IMR-90 (cell line): ENCODE measurements at places on chromosomes 1 and 21.

DNA sequence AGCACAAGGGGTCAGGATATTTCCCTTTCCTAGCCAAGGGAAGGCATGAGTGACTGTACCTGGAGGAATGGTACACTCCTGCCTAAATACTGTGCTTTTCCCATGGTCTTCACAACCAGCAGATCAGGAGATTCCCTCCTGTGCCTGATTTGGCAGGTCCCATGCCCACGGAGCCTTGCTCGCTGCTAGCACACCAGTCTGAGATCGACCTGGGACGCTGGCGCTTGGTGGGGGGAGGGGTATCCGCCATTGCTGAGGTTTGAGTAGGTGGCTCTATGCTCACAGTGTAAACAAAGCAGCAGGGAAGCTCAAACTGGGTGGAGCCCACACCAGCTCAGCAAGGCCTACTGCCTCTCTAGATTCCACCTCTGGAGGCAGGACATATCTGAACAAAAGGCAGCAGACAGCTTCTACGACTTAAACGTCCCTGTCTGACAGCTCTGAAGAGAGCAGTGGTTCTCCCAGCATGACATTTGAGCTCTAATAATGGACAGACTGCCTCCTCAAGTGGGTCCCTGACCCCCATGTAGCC lies 486.0 kb upstream of the CHRM3 start:
- DNase-seq: no peak

GRCh38 chr1:85049735-85050166 lies 1.5 kb upstream of the MCOLN3 start:
- DNase-seq: no peak

- DNase-seq: no peak
These were observed 498.9 kb downstream of the ADGRL2 start for GRCh38 chr1:82299656-82300055.

GRCh38 chr21:21230672-21231071 lies 232.5 kb downstream of the NCAM2 start:
- peak; percentile 24 for DNase-seq

- DNase-seq: no peak
These were observed 85.5 kb downstream of the CAMK2N1 start for GRCh38 chr1:20400341-20401177.

- DNase-seq: no peak
These were observed 50.9 kb downstream of the SLAMF6 start for GRCh38 chr1:160472112-160472511.

DNA sequence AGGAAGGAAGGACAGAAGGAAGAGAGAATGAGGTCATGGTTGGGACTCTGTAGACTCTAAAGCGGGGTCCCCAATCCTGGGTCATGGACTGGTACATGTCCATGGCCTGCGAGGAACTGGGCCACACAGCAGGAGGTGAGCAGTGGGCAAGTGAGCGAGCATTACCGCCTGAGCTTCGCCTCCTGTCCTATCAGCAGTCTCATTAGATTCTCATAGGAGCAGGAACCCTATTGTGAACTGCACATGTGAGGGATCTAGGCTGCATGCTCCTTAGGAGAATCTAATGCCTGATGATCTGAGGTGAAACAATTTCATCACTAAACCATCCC lies 128.9 kb downstream of the TRABD2B start:
- DNase-seq: no peak

DNA sequence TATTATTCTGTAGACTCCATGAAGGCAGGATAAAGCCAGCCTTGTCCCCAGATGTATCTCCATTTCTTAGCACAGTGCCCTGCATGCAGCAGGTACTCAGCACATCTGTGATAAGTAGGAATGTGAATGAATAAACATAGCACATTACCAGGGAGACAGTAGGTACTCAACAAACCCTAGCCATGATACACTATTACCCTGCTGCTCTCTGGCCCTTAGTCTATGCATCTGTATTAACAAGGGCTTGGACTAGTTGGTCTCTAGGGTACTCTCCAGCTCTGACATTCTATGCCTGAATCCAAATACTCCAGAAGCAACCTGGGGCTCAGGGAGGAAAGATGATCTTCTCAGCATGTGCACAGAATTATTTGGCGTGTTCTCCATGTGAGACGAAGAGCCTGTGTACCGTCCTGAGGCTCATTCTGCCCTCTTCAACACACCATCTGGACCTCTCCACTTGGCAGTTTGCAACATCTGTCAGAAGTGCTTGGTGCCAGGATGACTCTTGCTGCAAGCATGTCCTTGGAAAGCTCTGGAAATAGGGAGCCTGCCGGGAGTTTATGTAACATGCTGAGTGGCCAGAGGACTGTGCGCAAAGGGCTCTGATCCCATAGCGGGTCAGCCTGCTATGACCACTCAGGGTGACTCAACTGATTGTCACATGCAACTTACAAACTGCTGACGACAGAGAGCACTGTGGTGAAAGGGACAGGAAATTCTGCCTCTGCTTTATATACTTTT lies 228.2 kb upstream of the USP24 start:
- peak; percentile 100 for DNase-seq

DNA sequence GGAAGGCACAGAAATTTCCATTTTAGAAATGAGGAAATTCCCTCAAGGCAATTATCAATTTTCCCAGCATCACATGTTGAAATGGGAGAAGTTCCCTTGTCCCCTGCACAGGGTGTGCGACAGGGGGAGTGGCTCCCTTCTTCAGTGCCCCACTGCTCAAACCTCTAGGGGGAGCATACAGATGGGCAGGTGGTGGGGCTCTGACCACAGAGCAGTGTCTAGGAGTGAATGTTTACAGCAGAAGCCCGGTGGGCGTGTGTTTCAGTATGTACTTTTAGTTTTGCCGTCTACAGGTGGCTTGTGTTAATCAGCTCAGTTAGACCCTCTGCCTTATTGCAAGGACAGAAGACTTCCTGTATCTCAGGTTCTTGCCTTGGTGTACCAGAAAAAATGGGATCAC lies 493.7 kb upstream of the PLXNA2 start:
- DNase-seq: no peak

DNA sequence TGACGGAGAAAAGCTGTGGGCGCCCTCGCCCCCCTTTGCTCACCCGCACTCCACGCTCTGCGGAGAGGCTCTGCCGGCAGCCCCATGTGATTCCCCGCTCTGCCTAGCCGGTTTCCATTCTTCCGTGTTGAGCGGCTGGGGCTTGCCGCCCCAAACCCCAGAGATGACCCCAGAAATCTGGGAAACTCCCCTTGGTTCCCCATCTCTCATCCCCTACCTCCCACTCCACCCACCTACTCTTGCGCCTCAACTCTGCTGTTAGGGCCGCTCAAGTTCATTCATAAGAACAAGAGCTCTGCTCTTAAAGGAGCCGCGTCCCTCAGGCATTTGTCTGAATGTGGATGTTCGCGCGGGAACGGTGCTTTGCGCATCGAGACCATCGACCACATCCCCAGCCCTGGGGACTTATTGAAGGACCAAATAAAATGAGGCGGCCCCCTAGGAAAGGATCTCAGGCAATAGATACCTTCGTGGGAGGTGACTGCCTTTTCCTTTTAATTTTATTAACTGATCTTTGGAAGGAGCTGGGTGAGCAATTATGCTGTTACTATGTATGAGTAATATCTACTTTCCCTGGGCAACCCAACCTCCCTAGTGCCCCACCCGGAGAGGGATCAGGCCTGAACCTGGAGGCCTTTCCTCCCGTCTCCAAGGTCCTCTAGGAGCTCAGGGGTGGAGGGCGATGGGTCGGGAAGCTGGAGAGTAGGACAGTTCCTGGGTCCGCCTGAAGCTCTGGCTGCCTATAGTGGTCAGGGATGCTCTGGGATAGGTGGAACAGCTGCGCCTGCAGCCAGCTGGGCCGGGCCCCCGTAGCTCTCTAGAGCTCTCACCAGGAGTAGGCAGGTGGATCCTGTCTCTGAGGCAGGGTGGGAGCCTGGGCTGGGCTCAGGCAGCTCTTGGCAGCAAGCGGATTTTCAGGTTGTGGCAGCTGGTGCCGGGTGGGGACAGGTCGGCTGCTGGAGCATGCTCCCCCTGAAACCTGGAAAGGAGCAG lies 898 bp downstream of the MFSD2A start:
- DNase-seq: peak; percentile 49

DNA sequence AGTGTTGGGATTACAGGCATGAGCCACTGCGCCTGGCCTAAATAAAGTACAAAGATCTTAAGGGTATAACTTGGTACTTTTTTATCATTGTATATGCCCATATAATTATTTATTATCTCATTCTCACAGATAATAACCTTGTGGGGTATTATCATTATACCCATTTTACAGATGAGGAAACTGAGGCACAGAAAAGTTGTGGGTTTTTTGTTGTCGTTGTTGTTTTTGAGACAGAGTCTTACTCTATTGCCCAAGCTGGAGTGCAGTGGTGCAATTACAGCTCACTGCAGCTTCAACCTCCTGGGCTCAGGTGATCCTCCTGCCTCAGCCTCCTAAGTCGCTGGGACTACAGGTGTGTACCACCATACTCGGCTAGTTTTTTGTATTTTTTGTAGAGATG lies 4.1 kb downstream of the CGN start:
- DNase-seq: no peak

DNA sequence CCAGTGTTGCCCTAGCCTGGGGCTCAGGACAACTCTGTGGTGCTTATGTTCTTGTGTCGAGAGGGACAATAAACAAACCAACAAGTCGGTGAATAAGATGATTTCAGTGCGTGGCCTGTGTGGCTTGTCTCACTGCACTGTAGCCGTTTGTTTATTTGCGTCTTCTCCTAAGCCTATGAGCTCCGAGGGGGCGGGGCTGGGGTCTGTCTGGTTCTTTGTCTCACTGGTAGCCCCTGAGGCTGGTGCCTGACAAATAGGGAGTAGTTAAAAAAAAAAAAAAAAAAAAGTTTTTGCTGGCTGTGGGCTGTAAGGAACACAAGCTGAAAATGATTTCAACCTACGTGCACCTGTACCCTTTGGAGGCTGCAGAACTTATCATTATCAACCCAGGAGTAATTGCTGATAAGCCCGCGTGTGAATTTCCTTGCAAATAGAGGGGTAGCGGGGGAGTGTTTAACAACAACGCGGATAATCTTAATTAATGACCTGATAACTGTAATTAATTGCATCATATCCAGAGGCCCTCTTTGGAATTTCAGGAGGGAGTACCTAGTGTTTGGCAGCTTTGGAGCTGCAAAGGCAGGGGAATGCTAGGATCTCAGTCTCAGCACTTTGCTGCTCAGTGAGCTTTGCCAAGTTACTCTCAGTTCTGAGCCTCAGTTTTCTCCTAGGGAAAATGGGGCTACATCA lies 925 bp upstream of the ARHGEF10L start:
- peak; percentile 44 for DNase-seq

GRCh38 chr1:246365708-246366107 lies 141.4 kb downstream of the SMYD3 start:
- no peak for DNase-seq

GRCh38 chr1:117092594-117092993 lies 29.0 kb downstream of the TRIM45 start:
- no peak for DNase-seq
